ENCODE measurements at places on chromosomes 7 and 10.
A peak's percentile ranks its signal among the peaks of the same experiment; 100 is the strongest.

- DNase-seq: no peak
These were observed 264.7 kb upstream of the NFE2L3 start for GRCh38 chr7:25887266-25887665.

GRCh38 chr7:40455485-40455884, 320.7 kb downstream of the SUGCT start:
- DNase-seq: no peak

DNA sequence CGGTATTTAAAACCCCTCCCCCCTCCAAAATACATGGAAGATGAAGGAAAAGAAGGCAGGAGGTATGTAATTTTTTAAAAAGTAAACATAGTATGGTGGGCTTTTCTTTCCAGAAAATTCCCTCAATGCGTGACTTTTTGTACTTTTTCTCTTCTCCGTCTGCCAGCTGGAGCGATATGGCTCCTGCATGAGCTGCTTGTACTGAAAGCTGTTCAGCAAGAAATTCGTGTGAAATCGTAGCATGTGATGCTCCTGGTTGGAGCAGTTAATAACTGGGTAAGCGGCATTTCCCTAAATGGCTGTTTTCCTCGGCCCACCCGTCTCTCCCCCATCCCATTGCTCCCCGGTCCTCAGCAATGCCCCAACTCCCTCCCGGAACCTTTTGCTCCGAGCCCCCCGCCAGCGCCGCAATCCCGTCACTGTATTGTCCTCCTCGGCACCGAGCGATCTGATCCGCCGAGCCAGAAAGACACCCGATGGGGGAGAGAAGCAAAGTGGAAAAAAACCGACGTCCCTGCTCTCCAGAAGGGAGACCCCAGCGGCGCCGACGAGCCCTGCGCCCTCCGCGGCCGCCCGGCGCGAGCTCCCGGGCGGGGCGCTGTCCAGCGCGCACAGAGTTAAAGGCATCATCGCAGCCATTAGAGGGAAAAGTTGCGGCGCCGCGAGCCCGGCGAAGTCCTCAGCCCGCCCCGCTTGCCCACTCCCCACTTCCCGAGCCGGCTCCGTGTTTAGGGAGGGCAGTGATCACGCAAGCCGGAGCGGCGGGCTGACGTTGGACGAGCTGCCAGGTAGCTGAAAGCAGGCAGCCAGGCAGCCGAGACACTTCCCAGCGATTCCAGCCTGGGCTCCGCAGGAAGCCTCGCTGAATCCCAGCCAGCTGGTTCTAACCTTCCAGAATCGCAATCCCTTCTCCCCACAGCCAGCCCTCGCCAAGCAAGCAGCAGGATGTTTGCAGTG, at the start of gene VSTM2A:
VSTM2A (plus strand) TSS at position 707 of the 957 bp plus-strand sequence. CDS start 356 bp downstream, outside the sequence.
- DNase-seq: peak; percentile 94

- DNase-seq: no peak
These were observed 256.6 kb downstream of the USP6NL start for GRCh38 chr10:11354823-11355222.

- DNase-seq: no peak
These were observed 525 bp downstream of the UBE2D4 start for GRCh38 chr7:43926798-43927123.

DNA sequence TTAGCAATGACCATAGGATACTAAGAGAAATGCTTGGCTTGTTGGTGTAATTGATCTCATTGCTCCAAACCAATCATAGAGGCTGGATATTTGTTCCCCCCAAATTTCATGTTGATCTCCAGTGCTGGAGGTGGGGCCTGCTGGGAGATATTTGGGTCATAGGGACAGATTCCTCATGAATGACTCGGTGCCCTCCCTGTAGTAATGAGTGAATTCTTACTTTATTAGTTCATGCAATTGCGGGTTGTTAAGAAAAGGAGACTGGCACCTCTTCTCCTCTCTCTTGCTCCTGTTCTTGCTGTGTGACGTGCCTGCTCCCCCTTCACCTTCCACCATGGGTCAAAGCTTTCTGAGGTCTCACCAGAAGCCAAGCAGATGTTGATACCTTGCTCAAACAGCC, 630.1 kb downstream of the CALN1 start:
- no peak for DNase-seq

- no peak for DNase-seq
These were observed 1.8 kb downstream of the LLCFC1 start for GRCh38 chr7:142940966-142941535.

DNA sequence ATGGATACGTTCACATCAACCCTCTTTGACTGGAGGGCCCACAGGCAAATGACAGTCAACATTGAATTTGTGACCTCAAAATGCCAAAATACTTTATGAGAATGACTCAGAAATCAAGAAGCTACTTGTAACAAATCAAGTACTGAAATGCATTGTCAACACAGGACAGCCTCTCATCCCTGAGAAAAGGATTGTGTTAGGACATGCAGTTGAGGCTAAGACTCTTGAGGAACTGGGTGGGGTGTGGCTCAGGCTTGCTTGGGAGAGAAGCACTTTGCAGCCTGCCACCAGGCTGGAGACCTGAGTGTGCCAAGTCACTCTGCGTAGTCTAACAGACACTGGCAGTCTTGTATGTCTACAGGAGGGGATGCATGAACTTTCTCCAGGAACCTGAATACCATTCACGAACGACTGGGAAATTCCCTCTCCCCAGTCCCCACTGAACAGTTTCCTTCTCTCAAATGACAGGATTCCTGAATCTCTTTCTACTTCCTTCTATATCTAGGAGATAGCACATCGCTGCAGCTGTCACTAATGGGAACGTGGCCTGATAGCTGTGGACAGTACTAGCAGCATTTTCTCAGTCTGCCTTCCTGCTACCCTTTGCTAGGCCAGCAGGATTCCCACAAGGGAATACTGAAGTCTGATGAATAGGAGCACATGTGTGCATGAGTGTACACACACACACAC, 3.3 kb upstream of the SMO start:
- peak; percentile 13 for DNase-seq

DNA sequence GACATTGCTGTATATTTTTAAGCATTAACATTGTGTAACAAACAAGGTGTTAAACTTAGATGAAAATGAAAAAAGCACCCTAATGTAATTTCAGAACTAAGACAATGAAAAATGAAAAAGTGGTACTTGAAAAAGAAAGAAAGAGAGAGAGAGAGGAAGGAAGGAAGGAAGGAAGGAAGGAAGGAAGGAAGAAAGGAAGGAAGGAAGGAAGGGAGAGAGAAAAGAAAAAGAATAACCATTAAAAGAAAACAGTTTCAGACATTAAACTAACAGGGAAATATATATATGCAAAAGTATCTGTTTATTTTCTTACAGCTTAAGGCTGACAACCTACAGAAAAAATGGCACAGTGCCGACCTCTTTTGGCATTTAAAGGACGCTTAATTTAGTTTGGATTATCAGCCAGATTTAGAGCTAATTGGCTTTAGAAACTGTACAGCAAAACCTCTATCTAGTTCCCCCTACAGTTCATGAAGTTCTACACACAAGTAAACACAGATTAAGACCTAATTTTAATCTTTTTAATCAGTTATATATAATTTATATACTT, 13.8 kb downstream of the MTERF1 start:
- no peak for DNase-seq

DNA sequence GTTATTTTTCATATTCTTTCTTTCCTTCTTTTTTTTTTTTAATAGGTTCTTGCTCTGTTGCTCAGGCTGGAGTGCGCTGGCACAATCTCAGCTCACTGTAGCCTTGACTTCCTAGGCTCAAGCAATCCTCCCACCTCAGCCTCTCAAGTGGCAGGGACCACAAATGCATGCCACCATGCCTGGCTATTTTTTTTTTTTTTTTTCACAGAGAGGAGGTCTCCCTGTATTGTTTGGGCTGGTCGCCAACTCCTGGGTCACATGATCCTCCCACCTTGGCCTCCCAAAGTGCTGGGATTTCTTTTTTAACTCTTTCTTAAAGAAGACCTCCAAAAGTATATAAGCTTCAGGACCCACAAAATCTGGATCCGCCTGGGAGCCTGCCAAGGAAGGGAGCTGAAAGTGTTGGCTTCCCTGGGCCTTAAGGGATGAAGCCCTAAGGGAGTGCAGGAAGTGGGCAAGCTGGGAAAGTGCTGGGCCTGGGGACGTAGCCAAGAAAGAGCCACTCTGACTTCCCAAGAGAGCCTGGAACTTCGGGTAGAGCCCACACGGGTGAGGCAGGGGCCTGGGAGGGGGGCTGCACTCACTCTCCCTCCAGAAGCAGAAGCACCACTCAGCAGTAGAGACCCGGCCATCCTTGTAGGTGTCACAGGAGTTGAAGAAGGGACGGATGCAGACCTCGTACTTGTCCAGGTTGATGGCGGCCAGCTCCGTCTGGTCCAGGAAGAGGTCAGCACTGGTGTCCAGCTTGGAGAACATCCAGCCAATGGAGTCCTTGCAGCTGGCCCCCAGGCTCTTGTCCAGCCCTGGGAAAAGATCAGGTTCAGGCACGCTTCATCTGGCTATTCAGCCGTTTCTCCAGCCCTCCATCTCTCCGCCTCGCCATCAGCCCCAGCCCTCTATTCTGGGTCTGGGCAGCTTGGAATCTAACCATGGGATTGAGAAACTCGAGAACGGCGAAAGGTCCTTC, 21.8 kb downstream of the SPOCK2 start:
- no peak for DNase-seq

- DNase-seq: no peak
These were observed 133.0 kb upstream of the TNS3 start for GRCh38 chr7:47714669-47715607.

- no peak for DNase-seq
These were observed 22.7 kb downstream of the NYAP1 start for GRCh38 chr7:100506356-100506923.

DNA sequence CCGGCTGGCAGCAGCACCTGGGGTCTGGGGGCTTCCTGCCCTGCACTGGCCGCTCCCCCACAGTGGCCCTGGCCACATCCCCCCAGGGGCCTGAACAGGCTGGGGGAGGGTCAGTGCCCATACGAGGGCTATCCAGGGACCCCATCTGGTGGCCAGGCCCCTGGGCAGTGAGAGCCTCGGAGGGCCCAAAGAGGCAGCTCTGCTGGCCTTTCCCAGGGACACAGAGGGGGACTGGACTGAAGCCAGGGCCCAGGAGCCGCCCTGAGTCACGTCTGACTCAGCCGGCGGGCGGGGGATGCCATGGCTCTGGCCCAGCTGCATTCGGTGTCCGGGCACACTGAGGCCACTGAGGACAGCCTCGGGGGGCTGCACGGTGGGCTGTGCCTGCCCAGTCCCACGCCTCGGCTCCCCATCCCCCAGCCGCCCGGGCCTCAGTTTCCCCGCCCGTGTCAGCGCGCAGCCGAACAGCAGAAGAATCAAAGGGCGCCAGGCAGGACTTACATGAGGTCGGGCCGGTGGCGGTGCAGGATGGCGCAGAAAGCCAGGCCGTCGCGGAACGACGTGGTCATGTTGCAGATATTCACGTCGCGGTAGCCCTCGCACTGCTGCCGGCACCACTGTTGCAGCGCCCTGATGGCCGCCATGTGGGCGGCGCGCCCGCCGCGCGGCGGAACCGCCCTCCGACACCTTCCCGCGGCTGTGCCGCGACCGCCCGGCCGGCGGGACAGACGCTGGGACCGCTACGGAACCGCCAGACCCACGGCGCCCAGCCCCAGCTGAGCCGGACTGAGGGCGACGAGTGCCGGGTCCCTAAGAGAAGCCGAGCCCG, at the start of gene MICALL2:
MICALL2 (minus strand) TSS at position 788 of the 829 bp plus-strand sequence; CDS start at position 644, 144 bp downstream.
- peak; percentile 73 for DNase-seq

GRCh38 chr10:101566333-101567164, 21.5 kb downstream of the POLL start:
- DNase-seq: peak; percentile 78

GRCh38 chr7:101488826-101489572, 126.3 kb downstream of the COL26A1 start:
- DNase-seq: no peak

DNA sequence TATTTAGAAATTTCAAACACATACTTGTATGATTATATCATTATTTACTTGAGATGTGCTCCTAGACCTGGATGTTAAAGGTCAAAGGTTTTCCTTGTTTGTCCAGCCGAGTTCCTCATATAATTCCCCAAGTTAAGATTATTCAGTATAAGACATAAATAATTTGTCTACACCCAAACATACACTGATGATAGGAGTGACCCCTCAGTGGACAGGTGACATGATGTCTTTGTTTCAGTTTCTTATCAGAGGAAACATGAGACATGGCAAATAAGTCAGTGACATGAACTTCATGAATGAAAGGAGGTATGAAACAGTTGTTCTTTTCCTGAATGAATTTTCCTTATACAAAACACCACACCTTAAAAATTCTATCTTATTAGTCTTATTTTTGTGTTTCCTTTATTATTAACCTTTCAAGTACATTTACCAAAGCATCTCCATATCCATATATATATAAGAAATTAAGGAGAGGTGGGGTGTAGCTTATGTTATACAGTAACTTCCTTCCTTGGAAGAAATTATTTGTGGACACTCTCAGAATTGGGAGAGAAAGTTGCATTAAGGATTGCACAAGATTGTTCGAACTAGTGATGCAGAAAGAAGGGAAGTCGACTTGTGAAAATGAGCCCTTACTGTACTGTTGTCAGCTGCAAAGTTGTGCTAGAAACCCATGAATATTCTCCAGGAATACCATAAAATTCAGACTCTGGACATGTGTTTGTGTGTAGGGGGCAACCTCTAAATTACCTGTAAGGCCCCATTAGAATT, 60.5 kb downstream of the POM121L12 start:
- DNase-seq: no peak

GRCh38 chr7:136245327-136246004, 268.3 kb upstream of the MTPN start:
- no peak for DNase-seq

- DNase-seq: no peak
These were observed 82.8 kb upstream of the CPXM2 start for GRCh38 chr10:123974406-123974805.

- no peak for DNase-seq
These were observed 120.9 kb downstream of the C10orf105 start for GRCh38 chr10:71598621-71599055.

DNA sequence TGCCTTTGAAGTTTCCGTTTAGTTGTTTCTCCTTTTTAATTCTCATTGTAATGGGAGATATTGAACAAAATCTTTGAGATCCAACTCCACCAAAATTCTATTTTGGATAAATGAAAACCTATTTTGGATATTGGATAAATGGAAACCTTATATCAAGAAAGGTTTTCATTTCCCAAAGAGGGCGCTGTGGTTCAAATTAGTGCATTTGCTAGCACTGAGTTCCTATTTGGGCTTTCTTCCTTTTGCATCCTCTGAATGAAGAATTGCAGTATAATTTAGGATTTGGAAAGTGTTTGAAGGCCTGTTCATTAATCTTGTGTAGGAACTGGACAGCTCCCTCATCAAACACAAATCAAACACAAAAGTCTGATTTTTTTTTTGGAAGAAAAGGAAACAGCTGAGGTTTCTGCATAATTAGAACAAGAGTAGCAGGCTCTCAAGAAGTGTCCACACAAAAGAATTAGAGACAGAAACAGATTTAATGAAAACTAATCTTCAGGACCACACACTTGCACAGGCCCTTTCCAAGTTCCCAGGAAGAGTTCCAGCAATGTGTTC, 80.8 kb upstream of the KLF14 start:
- DNase-seq: no peak

- no peak for DNase-seq
These were observed 1.9 kb downstream of the USP6NL start for GRCh38 chr10:11609492-11610093.

GRCh38 chr10:86599041-86599440, 55.3 kb upstream of the OPN4 start:
- DNase-seq: no peak

- DNase-seq: no peak
These were observed 47.3 kb downstream of the ST8SIA6 start for GRCh38 chr10:17407047-17407446.
